ENCODE measurements at places on chromosomes 13 and 19. TPM values are rescaled to one million over a fixed set of nuclear protein-coding genes. Genes with fewer than 3 reads are reported as not detected.
A peak's percentile ranks its signal among the peaks of the same experiment; 100 is the strongest.

DNA sequence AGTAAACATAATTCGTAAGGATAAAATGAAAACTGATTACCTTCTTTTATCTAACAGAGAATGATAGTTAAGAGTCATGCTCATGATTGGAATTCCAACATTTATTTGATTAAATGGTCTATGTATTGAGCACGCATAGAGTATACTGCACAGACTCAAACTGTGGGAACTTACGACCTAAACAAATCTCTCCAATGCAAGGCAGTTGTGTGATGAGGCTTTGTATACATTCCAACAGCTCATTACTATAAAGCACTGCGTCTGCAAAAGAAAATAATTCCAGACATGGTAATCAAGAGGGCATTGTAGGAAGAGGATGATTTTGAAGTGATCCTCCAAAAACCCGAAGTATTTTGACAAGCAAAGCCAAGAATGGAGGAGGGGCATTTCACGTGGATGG lies 169.5 kb downstream of the NUFIP1 start:
- DNase-seq = no peak

- DNase-seq = no peak
These were observed 86.4 kb upstream of the MCF2L start for GRCh38 chr13:112882555-112883024.

- no peak for DNase-seq
These were observed 12.7 kb downstream of the NKPD1 start for GRCh38 chr19:45147835-45148676.

DNA sequence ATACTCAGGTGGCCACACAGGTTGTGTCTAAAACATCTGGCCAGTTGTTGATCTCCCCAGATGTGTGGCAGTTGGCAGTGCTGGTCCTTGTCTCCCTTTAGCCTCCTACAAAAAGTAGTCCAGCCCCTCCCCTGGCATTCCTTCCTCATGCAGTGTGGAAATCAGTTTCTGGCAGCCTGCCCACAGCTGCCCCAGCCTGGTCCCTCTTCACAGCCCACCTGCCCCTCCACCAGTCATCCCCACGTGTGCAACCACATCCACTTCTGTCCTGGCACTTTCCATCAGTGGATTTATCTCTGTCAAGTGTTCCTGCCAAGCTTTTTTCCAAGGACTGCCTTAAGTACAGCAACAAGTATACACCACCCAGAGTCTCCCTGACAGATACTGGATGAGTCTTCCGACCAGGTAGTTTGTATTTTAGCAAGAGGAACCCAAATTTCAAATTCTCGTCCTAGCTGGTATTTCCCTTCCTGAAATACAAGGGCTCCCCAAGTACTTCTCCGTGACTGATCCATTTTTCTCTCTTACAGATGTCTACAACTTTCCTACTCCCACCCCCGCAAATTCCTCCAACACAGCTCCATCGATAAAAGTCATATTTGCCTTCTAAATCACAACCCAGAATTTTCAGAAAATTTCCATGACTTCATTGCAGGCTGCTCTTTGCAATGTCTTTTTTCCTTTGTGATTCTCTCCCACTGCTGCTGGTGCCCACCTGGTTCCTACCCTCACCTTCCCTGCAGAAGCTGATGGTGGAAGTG lies 313.5 kb downstream of the FOXO1 start:
- DNase-seq = no peak

GRCh38 chr13:66508153-66508909 lies 721.8 kb downstream of the PCDH9 start:
- DNase-seq = no peak

DNA sequence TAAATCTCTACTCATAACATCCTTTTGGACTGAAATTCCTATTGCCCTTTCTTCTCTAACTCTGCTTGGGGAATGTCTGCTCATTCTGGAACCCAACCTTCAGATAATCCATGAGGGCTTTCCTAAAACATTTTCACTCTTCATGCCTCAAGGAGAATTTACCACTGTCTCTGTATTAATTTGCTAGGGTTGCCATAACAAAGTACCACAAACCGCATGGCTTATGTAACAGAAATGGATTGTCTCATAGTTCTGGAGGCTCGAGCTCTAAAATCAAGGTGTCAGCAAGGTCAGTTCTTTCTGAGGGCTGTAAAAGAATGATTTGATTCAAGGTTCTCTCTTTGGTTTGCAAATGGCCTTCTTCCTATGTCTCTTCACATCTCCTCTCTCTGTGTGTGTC lies 209.7 kb downstream of the LACC1 start:
- DNase-seq = peak; percentile 40

Gene PSPC1
- total RNA-seq = 81.0 TPM

Gene ZFR2
- 0.25 TPM for total RNA-seq

Gene CDC42EP5
- 4.7 TPM for total RNA-seq

- peak; percentile 16 for DNase-seq
These were observed 613.9 kb downstream of the TBC1D4 start for GRCh38 chr13:74868049-74868448.

DNA sequence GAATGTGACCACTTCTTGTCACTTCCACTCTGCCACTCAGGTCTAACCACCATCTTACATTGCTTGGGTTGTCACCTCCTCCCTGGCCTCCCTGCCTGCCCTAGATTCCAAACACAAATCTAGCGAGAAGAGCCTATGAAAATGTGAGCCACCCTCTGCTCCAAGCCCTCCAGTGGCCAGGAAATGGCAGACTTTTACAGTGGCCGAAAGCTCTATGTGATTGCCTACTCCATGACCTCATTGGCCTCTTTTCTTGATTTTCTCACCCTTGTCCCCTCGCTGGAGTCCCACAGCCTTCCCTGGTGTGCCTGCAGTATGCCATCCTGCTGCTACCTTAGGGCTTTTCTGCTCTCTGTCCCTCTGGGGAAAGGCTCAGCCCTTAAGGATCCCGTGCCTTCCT lies 84.2 kb downstream of the LRCH1 start:
- no peak for DNase-seq

DNA sequence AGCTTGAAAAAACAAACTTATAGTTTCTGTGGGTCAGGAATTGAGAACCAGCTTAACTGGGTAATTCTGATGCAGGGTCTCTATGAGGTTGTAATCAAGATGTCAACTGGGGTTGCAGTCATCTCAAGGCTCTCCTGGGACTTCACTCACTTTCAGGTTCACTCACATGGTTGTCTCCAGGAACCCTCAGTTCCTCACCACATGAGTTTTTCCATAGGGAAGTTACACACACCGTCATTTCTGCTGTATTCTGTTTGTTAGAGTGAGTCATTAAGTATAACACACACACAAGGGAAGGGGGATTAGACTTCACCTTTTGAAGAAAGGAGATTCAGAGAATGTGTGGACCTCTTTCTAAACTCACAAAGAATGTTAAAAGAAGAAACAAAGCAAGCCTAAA lies 34.9 kb upstream of the MLNR start:
- DNase-seq = peak; percentile 3

- no peak for DNase-seq
These were observed 62.4 kb downstream of the AKAP11 start for GRCh38 chr13:42334329-42334706.

DNA sequence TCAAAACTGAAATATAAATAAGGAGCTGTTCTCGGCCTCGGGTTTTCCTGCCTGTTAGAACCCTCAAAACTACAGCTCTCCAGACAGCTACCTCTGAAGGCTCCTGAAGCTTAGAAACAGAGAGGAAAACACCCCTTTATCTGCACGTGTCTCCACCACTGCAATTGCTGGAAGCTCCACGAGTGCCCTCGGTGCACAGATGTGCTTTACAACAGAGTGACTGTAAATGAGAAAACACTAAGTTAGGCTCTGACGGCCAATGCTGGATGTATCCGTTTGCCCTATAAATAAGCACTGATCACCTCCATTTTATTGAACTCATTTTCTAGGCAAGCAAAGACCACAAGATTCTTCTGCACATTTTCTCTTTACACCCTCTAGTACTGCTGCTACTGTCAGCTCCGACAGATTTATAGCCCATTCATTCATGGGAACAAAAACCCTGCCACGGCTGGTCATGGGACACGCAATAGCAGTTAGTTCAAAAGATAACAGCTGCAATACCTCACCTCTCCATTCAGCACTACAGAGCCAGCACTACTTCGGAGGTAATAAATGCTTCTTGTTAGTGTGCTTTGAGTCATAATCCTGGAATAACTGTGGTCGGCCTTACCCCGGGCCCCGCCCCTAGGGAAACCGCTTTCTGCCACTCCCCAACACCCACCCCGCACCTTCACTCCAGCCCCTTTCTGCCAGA lies 241.1 kb upstream of the ZNF507 start:
- DNase-seq = peak; percentile 22

Gene AZU1
- not detected for total RNA-seq

DNA sequence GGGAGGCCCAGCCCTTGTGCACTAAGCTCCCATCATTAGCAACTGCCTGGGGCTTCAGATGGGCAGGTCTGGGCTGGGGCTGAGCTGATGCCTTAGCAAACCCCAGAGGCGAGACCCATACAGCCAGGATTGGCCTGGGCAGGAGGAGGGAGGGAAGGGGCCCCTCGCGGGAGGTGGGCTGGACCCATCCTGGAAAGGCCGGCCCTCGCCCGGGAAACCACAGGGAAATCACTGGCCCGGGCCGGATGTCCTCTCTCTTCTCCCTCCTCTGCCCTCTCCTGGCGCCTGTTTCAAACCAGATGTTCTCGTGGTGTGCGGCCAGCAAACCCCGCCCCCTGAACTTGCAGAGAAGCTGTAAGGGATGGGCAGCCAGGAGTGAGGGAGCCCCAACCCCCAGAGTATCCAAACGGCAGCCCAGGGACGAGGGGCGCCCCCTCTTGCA lies 43.1 kb downstream of the TMEM255B start:
- peak; percentile 31 for DNase-seq

- peak; percentile 45 for DNase-seq
These were observed 24.8 kb downstream of the UPF1 start for GRCh38 chr19:18856385-18857126.

DNA sequence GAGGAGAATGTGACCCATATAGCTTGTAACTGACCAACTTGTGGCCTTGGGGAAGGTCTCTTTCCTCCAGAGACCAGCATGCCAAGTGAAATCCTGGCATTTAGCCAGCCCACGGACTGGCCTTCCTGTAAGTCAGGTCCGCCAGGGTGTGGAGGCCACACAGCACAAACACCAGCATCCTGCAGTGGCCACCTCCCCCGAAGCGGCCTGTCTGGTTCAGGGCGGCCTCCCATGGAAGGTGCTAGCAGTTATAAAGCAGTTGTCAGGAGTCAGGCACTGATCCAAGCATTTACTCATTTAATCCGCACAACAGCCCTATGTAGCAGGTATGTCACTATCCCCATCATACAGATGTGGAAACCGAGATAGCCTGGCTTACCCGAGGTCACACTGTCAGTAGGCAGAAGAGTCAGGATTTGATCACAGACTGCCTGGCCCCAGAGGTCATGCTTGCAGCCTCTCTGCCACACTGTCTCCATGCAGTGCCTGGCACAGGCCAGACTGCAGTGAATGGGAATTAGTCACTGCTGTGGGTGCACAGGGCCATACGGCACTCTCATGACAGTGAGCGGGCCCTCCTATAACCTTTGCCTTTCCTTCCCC lies 36.7 kb downstream of the CAPN12 start:
- peak; percentile 61 for DNase-seq

Gene CDX2
- total RNA-seq = not detected

Gene SIGLEC10
- total RNA-seq = not detected

GRCh38 chr13:25946321-25946720 lies 105.5 kb downstream of the SHISA2 start:
- no peak for DNase-seq

- DNase-seq = peak; percentile 38
These were observed 1.5 kb upstream of the ATP5F1D start for GRCh38 chr19:1239796-1240737.

GRCh38 chr19:45592366-45592765 lies 7.8 kb upstream of the OPA3 start:
- no peak for DNase-seq

- peak; percentile 37 for DNase-seq
These were observed 221.4 kb upstream of the SLC10A2 start for GRCh38 chr13:103287659-103288058.

GRCh38 chr13:110121422-110122083 lies 185.4 kb downstream of the COL4A1 start:
- no peak for DNase-seq

Gene SPATA13
- 27.4 TPM for total RNA-seq

Gene FCER2
- total RNA-seq = not detected

GRCh38 chr19:16327911-16328823 lies 3.5 kb downstream of the KLF2 start:
- peak; percentile 35 for DNase-seq

Gene NOTCH3
- total RNA-seq = 6.1 TPM

Gene BEST2
- total RNA-seq = not detected

GRCh38 chr13:70339738-70340137 lies 231.5 kb upstream of the KLHL1 start:
- DNase-seq = peak; percentile 24

Gene ZNF530
- 3.8 TPM for total RNA-seq

DNA sequence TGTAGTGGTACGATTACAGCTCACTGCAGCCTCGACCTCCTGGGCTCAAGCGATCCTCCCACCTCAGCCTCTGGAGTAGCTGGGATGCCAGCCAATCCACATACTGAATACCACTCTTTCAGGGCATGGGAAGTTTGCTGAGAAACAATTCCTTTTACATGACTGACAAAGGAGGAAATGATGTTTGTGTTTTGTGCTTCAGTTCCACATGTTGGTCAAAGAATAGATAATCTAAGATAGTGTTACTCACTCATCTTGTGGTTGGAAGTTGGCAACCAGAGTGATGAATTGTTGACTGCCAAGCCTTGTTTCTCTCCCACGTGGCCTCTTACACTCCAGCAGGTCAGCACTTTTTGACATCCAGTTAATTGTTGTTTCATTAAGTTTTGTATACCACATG lies 7.6 kb downstream of the MBD3L2B start:
- DNase-seq = peak; percentile 78

DNA sequence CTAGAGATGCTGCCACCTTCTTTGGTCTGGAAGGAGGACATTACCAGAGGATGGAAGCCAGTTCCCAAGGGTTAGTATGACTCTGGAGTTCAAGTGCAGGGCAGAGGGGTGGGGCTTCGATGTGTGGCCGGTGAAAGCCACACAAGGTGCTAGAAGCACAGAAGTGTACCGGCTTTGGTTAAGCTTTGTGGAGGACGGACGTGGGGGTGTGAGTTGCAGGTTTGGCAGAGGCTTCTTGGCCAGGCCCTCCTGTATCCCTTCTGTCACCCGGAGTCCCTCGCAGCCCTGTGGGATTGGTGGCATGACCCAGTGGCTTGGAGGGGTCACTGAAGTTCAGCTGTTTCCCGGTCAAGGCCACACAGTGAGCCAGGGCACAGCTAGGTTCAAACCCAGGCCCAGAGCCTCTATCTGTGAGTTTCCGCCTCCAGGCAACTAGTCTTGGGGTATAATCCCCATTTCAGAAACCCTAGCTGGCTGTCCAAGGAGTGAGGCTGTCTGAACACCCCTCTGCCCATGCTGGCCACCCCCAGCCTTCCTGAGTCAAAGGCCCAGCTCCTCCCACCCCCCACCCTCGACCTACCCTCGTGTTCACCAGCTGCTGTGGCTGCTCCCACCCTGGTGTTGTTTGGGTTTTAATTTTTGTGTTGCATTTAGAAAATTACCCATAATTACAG lies 4.6 kb upstream of the SSBP4 start:
- peak; percentile 37 for DNase-seq

Gene TLE5
- 170 TPM for total RNA-seq

DNA sequence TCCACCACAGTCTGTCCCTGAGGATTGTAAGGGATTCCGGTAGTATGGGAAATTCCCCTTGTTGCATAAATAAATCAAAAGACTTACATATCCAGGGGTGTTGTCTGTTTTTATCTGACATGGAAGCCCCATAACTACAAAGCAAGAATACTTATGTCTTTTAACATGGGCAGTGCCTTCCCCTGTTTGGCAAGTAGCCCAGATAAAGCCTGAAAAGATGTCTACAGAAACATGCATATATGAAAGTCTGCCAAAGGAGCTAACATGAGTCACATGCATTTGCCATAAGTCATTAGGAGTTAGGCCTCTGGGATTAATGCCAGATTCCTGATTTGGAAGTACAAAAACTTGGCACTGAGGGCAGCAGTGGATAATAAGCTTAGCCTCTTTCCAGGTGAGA lies 62.1 kb downstream of the ZNF737 start:
- DNase-seq = peak; percentile 21

Gene SCEL
- total RNA-seq = 4.6 TPM

All from renal cortical epithelial cell (primary cell).